COLO829 (cell line): ENCODE measurements at places on chromosomes 6 and 20.

DNA sequence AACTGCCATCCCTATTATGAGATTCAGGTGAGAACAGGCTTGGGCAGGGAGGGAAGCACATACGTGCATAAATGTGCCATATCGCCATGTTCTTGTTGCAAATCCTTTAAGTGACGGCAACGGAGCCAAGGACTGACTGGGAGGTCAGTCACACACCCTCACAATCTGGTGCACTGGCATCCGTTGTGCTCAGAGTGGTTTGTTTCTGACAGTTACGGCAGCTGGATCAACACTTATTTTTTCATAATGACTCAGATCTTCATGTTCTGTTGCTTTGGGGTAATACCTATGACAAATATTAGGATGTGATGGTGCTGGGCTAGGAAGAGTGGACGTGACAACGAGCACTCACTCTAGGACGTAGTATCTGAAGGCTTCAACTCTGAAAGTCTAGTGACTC, 56.2 kb upstream of the PREP start:
- no peak for DNase-seq

DNA sequence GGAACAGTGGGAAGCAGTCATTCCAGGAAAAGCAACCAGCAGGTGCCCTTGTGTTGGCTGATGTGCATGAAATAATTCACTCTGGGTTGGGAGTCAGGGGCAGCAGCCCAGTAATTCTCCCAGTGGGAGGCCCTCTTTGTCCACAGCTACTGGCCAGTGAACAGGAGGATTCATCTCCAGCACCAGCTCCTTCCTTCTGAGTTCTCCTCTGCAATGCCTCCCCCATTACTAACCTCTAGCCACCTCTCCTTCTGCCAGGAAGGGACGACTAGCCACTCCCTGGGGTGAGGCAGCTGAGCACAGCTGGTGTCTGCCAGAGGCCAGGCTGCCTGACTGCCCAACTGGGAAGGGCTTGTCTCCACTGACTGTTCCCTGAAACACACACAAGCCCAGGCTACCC, 12.5 kb upstream of the R3HDML start:
- DNase-seq: no peak

DNA sequence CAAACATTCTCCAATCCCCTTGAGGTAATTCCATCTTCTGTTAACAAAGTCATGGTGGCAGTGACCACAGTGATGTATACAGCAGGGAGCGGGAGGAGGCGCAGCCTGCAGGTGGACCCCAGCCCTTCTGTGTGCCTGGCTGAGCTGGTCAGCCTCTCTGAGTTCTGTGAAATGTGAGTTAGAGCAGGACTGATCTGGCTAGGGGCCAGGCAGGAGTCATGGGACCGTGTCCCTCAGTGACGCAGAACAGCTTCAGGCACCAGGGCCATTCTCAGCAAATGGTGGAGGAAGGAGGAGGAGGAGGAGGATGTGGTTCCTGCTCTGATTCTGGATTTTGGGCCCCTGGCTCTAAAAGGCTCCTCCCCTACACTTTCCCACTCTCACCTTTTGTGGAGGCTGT, 6.9 kb downstream of the PHACTR3 start:
- no peak for DNase-seq

DNA sequence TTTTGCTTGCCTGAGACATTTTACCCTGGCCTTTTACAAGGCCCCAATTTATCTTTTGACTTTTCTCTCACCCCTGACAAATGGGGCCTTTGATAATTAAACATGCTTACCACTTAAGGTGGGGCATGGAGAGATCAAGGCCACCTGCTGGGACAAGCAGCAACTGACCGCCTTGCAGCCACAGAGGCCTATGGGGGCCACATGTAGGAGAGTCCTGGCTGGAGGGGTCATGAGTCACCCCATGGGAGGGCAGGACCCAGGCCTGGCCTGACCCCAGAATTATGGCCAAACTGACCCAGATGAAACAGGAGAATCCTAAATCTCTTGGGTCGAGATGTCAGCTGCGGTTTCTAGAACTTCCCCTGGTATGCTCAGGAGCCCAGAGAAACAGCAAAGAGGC, 8.5 kb upstream of the OCSTAMP start:
- no peak for DNase-seq

GRCh38 chr20:8943631-8944030, 125.3 kb upstream of the PLCB4 start:
- no peak for DNase-seq

- DNase-seq: no peak
These were observed 35.6 kb downstream of the UTRN start for GRCh38 chr6:144320741-144321140.
